ENCODE measurements at places on chromosomes 11 and 22.

DNA sequence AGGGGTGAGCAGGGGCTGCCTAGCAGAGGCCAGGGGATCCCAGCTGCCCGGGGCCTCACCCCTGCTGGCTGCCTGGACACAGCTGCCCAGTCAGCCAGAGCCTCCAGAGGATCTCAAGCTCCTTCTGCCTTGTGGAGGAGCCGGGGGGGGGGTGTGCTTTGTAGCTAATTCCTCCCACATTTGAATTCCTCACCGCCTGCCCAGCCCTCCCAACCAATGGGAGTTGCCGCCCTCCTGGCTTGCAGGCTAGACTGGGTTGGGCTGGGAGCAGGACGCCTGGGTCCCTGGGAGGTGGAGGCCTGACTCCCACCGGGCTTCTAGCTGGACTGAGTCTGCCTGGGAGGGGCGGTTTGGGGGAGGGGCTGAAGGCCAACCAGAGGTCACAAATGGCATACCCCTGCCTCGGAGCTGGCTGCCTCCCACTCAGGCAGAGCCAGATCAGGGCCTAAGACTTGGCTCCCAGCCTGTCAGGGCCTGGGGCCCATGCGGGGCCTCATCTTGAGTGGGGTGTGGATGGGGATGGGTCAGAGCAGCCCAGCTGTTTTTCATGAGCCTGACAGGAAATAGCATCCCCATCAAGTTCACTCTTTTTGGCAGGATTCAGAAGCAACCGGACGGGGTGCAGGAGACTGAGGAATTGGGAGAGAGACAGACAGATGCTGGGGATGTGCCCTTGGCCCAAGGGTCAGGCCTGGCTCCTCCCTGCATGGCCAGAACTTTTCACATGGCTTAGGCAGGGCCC is 29.2 kb upstream of the PDE2A start:
- no peak for DNase-seq

DNA sequence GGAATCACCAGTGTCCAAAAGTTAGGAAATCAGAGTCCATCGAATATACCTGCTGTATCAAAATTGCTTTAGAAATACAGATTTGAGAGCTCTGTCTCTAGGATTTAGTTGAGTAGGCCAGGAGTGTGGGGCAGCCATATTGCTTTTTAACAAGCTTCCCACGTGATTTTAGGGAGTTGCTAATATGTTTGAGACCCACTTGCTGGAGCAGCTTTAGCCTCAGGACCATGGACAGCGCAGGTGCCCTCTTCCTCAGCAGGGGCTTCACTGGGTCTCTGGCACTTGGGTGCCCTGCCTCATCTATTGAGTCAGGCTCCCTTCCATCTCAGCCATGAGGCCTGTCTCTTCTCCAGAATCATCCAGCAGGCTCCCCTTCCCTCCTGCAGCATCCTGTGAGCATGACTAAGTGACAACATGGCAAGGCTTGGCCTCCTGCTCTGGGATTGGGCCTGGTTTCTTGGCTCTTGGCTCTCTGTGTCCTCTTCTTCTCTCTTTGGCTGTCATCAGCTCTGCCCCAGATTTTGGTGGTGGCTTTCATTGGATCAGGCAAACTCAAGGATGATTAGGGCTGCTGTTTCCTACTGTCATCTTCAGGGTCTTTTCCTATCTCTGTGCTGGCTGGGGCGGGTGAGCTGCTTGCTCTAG is 70.0 kb downstream of the SGSM1 start:
- peak; percentile 50 for DNase-seq

- no peak for DNase-seq
Measured at GRCh38 chr11:19974886-19975285, 185.4 kb downstream of the DBX1 start.

DNA sequence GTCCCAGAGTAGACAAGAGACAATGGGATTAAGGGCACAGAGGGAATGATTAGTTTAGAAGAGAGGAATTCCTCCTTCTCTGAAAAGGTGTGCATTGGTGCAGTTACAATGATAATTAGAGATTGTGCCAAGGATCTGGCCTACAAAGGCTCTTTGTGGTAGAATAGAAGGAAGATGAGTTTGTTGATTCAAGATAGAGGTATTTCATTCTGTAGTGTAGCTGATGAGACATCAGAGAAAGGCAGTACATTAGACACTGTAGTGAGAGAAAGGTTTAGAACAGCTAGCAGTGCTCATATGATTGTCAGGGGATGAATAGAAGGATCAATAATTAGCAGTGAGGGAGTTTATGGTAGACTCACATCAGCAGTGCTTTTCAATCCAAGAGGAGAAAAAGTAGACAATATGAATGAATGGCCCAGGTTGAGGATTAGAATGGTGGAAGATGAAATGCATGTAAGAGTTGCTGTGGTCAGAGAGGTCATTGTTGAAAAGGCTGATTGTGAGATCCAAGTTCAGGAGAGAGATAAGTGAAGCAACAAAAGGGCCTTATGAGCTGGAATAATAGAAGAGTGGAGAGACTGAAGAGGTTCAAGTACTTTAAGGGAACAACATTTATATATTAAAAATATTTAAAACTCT is 28.9 kb downstream of the SIK2 start:
- no peak for DNase-seq

DNA sequence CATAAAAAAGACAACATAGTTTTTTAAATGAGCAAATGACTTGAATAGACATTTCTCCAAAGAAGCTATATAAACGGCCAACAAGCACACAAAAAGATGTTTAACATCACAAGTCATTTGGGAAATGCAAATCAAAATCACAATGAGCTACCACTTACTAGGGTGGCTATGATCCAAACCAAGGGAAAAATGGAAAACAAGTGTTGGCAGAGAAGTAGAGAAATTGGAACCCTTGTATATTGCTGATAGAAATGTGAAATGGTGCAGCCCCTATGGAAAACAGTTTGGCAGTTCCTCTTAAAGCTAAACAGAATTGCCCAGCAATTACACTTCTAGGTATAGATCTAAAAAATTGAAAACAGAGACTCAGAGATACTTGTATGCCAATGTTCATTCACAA is 29.0 kb downstream of the PAMR1 start:
- no peak for DNase-seq

GRCh38 chr11:2731130-2732125 is 31.6 kb upstream of the KCNQ1OT1 start:
- no peak for DNase-seq

DNA sequence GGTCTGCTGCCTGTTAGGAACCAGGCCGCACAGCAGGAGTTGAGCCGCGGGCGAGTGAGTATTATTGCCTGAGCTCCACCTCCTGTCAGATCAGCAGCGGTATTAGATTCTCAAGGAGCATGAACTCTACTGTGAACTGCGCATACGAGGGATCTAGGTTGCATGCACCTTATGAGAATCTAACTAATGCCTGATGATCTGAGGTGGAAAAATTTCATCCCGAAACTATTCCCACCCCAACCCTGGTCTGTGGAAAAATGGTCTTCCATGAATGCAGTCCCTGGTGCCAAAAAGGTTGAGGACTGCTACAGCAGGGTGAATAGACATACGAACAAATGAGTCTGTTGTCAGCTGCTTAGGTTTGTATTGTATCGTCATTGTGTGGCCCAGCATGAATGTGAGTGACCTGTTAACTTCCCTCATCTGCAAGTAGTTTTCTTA is 29.8 kb downstream of the RNF141 start:
- DNase-seq = no peak

- no peak for DNase-seq
Measured at GRCh38 chr11:108559340-108559739, 34.2 kb downstream of the EXPH5 start.

DNA sequence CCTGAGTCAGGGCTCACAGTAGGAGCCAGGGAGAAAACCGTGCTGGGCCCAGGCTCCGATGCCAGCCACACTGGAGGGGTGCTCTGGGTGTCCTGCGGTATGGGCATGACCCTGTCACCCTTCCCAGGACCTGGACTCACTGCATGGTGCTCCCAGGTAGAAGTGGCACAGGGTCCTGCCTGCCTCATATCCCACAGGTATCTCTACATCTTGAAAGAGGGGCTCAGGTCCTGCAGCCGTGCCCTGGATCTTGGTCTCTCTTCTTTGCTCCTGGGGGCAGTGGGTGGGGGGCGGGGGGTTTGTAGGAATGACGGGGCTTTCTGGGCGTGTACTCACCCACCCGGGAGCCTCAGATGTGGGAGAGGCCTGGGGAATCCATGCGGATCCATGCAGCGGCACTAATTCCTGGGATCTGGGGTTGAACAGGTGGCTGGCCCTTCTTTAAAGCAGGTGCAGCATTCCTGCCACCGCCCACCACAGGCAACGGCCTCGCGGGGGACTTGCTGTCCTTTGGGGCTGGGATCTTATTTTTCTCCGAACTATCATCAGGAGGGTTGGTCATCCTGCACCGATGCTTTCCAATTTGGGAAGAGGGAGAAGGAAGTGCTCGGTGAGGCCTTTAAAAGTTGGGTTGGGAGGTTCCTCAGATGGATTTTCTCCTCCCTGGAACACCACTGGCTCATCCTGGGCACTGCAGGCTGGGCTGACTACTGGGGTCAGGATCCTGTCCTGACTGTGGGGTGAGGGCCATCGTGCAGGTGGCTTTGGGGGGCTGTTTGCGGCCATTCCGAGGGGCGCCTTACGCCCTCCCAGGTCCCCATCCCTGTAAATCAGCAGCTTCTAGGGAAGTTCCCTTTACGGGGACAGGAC is 886.4 kb downstream of the BRD1 start:
- no peak for DNase-seq

DNA sequence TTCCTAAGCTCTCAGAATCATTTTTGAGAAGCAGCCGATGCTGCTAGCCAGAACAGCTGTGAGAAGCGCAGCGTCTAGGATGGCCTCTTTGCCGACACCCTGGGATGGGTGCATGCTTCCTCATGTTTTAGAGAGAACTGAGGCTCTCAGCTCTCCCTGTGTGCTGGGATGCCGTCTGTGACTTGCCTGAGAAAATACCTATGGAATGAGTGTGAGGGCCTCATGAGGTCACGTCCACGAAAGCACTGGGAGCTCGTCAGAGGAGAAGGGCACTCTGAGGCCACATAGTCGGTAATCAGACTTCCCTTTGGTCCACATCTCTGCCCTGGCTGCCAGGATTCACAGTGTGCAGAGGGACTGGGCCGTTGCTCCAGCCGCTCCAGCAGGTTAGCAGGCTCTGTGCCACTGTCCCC is 54.7 kb downstream of the MICAL3 start:
- DNase-seq = no peak

DNA sequence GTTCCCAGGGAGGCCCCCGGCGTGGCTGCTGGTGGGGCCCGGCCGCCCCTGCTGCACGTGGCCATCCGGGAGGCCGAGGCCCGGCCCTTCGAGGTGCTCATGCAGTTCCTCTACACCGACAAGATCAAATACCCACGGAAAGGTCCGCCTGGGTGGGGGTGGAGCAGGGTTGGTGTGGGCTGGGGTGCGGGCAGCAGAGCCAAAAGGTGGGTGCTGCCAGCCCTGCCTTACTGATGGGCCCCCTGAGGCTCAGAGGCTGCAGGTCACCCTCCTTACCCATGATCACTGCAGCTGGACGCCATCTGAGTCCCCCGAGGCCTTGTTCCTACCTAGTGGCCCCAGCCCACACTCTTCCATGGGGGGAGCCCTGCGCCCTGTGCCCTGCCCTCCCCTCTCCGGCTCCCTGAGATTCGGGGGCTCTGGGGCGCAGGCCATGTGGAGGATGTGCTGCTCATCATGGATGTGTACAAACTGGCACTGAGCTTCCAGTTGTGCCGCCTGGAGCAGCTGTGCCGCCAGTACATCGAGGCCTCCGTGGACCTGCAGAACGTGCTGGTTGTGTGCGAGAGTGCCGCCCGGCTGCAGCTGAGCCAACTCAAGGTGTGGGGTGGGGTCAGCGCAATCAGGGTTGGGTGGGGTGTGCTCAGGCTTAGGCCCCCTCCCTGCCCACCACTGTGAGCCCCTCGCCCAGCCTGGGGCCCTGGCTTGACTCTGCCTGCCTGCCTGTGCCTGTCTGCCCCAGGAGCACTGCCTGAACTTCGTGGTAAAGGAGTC is 7.6 kb downstream of the THAP7 start:
- no peak for DNase-seq

DNA sequence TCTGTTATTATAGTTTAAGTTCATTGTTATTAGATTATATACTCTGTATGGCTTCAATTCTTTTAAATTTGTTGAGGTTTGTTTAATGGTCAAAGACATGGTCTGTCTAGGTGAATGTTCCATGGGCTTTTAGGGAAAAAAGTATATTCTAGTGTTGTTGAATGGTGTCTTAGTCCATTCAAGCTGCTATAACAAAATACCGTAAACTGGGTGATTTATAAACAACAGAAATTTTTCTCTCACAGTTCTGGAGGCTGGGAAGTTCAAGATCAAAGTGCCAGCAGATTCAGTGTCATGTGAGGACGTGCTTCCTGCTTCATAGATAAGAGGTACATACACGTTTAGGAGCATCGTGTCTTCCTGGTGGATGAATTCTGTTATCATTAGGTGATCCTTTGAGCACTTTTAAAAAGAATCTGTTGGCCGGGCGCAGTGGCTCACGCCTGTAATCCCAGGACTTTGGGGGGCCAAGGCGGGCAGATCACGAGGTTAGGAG is 26.2 kb downstream of the PPARA start:
- no peak for DNase-seq

Measured in HEK293T (cell line).